Activated CD4-positive, alpha-beta T cell treated with anti-CD3 and anti-CD28 coated beads, Interleukin-2, amount 50 U/mL, for 1 hour (primary cell): ENCODE measurements at places on chromosomes 1 and 21.

DNA sequence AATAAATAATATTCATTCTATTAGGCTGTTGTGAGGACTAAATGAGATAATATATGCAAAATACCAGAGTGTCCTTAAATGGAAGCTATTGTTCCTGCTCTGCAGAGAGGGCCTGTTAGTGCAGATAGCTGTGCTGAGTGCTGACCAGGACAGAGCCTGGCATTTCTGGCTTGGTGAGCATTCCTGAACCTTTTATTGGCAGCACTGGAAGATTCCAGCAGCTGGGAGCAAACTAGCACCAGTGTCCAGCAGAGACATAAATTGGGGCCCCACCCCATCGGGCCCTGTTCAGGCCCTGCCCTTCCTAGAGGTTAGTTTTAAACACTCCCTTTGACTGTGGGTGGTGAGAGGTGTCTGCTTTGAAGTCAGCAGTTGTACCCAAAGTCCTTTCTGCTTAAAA is 85.9 kb upstream of the GADD45A start:
- DNase-seq: no peak

DNA sequence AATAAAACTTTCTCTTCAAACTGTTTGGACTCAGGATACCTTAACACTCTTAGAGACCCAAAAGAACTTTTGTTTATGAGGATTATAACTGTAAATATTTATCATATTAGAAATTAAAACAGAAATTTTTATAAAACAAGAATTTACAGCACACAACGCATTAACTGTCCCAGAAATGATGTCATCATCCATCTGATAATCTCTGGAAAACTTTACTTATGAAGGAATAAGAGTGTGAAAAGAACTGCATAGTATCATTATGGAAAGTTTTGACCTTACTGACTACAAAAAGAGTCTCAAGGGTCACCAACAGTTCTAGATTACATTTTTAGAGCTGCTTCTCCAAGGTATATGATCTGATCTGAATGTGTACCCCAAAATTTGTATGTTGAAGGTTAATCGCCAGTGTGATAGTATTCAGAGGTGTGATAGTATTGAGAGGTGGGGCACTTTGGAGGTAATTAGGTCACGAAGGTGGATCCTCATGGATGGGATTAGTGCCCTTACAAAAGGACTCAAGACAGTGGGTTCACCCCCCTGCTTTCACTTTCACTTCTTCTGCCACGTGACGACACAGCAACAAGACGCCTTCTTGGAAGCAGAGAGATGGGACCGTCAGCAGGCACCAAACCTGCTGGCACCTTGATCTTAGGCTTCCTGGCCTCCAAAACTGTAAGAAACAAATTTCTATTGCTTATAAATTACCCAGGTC is 95.7 kb upstream of the NR5A2 start:
- peak; percentile 3 for DNase-seq

GRCh38 chr1:175130649-175131045 is 61.9 kb downstream of the KIAA0040 start:
- DNase-seq: no peak

- DNase-seq: no peak
These were observed 51.3 kb upstream of the GFI1 start for GRCh38 chr1:92538048-92538412.

DNA sequence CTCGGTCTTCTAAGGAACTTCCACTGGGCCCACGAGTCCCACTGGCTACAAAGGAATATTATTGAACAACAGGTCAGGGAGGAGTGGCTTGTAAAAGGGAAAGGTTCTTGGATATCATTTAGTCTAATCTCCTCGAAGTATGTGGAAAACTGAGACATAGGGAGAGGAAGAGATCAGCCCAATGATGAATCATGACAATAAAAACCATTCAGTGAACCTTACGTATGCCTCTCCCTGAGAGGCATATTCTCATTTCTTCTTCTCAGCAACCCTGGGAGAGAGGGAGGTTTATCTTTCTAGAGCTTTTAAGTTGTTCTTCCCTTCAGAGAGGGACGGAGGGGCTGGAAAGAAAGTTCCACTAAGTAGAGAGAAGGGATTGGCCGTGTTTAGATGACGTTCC is 5.3 kb upstream of the MOB3C start:
- DNase-seq: no peak

- no peak for DNase-seq
These were observed 697 bp upstream of the C21orf91 start for GRCh38 chr21:17819877-17820229.

DNA sequence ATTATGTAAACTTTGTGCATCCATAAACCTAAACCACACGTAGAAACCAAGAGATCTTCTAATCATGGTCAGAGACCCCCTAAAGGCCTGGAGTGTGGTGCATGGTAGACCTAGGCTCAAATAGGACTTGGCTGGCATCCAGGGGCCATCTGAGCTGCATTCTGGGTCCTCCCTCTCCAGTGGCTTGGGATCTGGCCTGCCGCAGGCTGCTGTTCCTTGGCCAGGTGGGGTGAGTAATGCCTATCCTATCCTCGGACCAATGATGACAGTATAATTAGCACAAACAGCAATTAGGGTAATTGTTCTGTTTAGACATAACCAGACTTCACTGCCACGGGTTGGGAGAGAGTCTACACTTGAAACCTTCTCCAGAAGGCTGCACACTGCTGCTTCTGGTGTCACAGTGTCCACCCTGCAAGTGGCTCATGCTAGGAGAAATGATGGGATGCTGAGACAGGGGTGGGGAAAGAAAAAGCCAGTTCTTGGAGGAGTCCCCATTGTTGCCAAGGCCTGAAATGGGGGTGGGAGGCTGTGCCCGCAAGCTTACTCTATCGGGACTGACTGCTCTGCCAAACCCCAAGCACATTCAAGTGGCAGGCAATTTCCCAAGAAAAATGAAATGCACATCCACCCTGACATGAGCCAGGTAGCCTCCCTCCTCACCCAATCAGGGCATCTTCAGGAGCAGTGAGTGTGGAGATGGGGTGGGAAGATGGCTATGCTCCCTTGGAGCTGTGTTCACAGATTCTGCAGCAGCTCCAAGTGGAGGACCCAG is 12.5 kb upstream of the PKP1 start:
- no peak for DNase-seq

DNA sequence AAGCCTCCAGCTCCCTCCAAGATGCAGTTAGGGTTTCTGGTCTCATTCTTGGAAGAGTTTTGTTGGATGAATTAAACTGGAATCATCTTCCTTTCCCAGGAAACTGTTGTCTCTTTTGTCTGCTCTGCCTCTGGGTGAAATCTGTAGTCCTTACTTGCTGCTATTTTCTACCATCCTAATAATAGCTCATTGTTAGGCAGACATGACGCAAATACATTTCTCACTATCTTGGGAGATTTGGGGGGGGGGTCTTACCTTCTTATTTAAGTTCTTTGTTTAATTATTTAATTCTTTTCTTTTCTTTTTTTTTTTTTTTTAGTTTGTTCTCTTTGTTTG is 85.4 kb upstream of the DUSP10 start:
- no peak for DNase-seq

DNA sequence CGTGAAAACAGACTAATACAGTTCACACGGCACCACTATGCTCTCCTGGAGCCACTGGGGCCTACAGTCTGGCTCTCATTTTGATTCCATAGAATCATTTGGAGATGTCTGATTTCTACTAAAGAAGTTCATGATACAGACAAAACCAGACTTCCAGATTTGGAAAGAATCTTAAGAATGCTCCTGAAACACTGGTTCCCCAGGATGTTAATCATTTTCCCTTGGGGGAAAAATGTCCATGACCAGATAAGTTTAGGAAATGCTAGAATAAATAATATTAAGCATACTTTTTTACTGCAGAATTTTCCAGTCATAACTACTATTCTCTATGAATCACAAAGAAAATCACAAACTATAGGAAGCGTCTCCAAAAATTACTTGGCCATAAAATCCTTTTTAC is 63.0 kb upstream of the RGS7 start:
- no peak for DNase-seq

GRCh38 chr1:149844101-149844500 is 55.3 kb upstream of the BOLA1 start:
- DNase-seq: no peak

- no peak for DNase-seq
These were observed 16.5 kb upstream of the PARP1 start for GRCh38 chr1:226424221-226425003.

DNA sequence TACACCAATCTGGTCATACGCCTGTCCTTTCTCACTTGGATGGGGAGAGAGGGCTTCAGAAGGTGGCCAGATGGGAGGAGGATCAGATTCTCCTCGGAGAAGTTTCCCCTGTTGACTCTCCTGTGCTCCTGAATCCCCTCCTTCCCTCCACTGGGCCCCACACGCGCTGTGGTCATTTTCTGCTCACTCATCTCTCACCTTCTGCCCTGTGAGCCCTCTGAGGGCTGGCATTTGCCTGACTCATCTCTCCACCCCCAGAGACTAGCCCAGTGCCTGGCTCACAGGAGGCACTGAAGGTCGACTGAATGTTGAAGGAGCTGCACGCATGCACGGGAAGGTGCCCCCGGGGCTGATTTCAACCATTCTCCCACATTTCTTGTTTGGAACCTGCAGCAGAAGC is 14.2 kb downstream of the ABCA4 start:
- DNase-seq: no peak

DNA sequence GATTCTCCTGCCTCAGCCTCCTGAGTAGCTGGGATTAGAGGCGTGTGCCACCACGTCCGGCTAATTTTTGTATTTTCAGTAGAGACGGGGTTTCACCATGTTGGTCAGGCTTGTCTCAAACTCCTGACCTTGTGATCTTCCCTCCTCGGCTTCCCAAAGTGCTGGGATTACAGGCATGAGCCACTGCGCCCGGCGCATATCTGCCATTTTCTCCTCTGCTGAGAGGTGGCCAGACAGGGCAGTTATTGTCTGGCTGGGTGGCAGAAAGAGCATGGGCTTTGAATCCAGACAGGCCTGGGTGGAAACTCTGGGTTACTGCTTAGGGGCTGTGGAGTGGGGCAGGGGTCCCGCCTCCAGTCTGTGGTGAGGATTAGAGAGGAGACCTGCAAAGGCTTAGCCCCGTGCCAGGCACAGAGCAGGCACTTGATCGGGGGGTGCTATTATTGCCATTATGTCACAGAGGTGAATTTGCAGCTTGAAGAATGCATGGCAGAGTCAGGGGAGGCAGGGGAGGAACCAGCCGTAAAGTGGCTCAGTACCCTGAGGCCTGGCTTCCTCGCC is 73.9 kb downstream of the MAN1C1 start:
- no peak for DNase-seq

GRCh38 chr1:217627431-217627830 is 3.5 kb downstream of the GPATCH2 start:
- DNase-seq: no peak

DNA sequence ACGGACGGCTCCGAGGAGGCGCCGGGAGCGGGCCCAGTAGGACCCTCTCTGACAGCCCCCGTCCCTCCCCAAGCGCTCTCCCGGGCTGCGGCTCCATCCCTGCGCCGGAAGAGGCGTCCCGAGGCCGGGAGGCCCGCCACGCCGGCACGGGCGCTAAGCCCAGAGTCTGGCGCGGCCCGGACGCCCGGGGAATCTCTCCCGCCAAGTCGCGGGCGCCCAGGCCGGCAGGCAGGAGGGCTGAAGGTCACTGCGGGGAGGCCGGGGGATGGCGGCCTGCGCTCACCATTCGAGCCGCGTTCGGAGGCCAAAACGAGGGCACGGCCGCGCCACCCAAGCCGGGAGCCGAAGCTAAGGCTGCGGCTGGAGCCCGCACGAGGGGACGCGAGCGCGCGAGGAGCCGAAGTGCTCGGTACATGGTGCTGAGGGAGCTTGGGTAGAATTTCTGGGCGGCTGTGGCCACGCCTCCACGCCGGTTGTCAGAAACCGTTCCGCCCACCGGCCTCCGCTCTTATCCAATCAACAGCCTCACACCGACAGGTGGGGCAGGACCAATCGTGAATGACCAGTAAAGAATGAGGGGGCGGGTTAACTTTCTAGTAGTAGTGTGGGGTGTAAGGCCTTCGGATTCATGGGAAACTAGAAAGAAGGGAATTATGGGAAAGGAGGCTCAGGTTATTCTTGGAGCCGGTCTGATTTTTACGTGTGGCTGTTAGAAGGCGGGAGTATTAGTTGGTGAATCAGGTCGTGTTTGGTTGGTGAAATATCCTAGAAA is at the start of gene FH:
TSS of gene FH (minus strand) at position 448 of the 772 bp plus-strand sequence. CDS start at position 415, 33 bp downstream.
- peak; percentile 93 for DNase-seq

GRCh38 chr1:168907053-168907452 is 178.0 kb upstream of the DPT start:
- DNase-seq: no peak

- no peak for DNase-seq
These were observed 30.5 kb upstream of the FGGY start for GRCh38 chr1:59266180-59266926.

DNA sequence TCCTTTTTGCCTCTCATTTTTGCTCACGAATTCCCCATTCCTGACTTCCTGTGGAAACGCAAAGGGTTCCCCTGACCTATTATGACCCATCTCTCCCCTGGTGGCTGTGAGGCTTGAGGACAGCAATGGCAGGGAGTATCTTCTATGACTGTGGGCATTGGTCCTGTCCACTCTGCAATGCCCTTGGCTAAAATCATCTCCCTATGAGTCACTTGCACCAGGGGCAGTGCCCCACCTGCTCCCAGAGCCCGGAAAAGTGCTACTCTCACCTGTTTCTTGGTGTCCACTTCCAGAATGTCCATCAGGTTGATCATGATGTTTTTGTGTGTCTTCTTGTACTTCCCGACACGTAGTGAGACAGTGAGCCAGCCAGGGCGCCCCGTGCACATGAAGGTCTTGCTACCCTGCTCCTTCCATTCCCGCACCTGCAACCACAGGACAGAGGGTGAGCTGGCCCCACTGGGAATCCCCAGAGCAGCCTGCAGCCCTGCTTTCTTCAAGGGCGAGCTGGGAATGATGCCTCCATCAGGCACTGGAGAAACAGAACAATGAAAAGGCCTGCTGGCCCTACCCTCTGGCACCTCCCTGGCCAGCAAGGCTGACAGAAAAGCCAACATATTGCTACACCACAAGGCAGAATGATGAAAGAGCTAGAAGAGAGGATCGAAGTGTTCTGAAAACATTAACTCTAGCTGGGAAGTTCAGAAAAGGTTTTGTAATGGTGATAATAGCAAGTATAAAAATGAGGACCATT is 3.5 kb downstream of the DHCR24 start:
- no peak for DNase-seq

GRCh38 chr1:170114906-170115305 is 30.9 kb upstream of the NTMT2 start:
- no peak for DNase-seq

GRCh38 chr1:202852163-202852904 is 36.6 kb downstream of the RABIF start:
- DNase-seq: no peak

DNA sequence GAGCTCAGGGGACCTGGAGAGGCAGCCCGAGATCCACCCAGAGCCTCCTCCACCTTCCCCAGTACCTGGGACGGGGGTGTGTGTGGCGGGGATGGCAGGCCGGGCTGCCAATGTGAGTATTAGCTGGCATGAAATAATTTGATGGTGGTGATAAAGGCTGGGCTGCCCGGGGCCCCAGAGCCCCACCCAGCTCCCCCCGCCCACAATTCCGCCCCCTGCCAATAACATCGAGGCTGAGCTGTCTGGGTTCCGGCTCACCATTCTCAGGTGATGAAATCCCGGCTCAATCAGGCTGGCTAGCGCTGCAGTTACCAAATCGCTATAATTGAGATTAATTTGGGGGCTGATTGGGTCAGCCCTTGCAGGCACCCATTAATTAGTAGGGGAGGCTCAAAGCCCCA is 103.8 kb upstream of the CASZ1 start:
- DNase-seq: no peak
